Substantia nigra (tissue), 51 donors: ENCODE measurements at places on chromosomes 7 and 10.

- no peak for DNase-seq
Measured at GRCh38 chr10:89556600-89556999, 21.2 kb upstream of the SLC16A12 start.

DNA sequence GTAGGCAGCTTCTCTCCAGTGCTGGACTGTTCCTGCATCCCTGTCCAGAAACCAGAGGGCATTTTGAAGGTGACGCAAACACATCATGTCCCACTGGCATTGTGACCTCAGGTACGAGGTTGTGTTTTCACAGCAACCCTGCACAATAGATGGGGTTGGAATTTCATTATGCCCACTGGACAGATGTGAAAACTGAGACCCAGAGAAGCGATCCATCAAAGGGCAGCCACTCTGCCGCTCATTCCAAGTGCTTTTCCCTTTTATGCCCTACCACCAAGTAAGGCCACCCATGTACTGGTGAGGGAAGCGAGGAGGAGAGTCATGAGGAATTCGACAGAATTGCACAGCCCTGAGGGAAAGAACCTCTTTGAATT lies 63.3 kb downstream of the CALML3 start:
- no peak for DNase-seq

GRCh38 chr7:35331730-35332678 lies 78.1 kb upstream of the TBX20 start:
- DNase-seq: no peak

DNA sequence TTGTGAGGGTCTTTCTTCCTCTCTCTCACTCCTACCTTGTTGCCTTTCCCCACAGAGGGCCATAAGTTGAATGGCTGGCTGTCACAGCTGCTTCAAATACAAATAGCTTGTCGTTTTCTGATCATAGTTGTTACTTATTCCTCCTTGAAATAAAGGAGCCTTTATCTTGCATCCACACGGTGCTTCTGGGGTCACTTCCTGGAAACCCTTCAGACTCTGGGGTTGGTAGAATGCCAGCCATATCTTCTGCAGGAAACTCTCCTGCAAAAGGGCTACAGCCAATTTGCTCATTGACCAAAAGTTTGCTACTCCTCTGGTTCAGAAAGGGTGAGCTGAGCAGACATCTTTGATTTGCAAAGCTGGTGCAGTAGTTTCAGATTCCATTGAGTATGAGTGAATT lies 70.4 kb downstream of the FAM185A start:
- DNase-seq: no peak

DNA sequence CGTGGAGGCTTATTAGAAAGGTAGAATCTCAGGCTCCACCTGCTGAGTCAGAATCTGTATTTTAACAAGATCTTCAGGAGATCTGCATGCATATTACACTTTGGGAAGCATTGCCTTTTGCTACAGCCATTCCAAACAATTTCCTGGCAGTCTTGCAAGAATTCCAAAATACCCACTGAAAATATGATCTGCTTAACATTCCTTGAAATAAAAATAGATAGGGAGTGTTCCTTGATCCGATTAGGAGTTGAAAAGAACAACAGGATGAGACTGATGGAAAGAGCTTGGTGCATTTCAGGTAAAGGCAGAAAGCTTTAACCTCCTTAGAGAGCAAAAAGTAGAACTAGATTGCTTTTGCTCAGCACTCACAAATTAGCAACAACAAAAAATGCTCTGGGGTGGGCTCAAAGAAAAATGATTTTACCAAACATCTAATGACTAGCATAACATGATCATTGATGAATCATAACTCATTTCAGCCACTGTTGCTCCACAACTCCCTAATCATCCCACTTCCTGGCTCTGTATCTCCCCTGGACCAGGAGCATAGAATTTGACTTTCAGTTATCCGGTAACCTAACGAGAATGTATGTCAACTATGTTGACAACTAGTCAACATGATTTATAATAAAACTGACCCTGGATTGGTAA lies 115.2 kb downstream of the RNLS start:
- no peak for DNase-seq

DNA sequence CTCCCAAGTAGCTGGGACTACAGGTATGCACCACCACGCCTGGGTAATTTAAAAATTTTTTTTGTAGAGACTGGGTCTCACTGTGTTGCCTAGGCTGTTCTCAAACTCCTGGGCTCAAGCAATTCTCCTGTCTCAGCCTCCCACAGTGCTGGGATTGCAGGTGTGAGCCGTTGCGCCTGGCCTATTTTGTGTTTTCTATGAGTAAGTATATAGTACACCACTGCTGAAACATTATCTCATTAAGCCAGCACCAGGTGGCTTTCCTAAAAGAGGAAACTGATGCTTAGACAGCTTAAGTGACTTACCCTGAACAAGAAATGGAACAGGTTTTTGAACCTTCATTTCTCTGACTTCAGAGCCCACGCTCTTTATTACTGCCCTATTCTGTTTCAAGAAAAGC lies 7.8 kb upstream of the PTPN12 start:
- DNase-seq: no peak

DNA sequence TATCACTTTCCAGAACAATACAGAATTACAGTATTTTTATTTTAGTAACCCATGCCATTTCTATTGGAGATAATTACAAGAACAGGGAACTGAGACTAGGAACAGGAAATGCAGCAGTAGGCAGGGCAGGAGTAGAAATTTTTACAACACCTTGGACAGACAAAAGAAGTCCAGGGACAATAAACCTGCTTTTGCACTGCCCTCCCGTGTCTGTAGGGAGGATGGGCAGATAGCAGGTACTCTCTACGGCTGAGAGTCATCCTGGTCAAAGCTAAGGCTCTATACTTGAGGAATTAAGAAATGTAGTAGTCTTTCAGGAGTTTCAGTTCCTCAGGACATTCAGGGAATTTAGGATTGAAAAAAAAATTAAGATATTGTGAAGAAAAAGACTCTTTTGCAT lies 63.4 kb downstream of the VAX1 start:
- DNase-seq: no peak

DNA sequence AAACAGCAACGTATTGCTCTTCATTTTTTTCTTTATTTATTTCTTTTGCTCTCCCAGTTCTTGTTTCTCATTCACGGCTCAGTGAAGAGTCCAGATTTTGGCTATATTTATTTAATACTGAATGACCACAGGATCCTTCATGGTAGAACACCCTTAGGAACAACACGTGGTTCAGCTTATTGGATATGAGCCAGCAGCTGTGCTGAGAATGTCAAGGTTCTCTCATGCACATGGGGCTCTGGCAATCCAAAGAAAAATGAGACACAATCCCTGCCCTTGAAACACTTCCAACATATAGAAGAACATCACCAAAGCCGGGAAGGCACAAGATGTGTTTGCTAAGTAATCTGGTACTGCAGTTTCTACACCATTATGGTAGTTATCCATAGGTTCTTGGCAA lies 852.9 kb downstream of the SORCS1 start:
- DNase-seq: no peak

- DNase-seq: no peak
Measured at GRCh38 chr7:4613846-4614548, 68.1 kb upstream of the FOXK1 start.

GRCh38 chr10:86329093-86329710 lies 37.4 kb downstream of the GRID1 start:
- no peak for DNase-seq

DNA sequence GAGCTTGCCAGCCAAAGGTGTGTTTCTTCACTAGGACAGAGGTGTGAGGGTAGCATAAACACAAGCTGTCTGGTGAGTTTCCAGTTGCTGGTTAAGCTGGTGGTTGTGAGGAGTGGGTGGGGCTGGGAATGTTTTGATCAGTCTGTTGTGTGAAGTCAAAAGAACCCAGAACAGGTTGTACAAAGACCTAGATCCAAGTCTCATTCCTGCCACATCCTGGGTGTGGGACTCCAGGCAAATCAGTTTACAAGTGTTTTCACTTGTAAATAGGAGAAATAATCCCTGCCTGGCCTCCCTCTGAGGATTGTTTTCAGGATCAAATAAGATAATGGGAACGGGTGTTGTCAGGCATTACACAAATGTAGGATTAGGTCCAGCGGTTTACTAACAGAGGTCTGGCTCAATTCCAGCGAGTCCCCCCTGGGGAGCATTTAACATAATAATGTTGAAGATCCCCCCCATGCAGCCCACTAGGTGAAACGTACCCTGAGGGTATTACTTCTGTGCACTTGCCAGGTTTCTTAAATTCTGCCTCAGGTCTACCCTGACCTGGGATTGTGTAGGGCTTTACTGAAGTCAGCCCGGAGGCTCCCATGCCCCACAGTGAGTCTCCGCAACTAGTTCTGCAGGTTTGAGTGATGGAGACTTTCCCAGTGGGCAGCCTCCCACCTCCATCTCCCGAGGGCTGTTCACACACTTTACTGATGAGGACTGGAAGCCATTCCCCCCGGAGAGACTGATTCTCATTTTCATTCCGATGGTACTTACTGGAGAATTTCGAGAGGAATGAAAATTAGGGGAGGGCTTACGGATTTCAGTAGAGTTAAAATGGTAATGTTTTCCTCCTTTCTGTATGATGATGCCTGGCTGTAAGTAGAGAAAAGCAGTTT lies 2.7 kb upstream of the FRAT2 start:
- DNase-seq: no peak

DNA sequence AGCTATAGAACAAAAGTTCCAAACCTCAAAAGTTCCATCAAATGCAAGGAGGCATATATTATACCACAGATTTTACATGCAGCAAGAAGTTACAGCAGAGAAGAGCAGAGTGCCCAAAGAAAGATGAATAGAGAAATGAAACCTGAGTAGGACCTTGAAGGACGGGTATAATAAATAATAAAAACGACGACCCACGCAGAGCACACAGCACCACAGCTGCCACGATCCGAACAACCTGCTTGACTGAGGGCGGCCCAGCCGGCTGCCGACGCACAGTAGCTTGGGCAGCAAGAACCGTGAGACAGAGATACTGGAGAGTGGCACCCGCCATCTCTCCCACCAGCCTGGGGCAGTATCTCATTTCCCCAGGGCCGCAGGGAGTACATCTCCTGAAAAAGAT lies 79.0 kb downstream of the HIPK2 start:
- no peak for DNase-seq

GRCh38 chr10:58818900-58819299 lies 306.2 kb downstream of the BICC1 start:
- no peak for DNase-seq

DNA sequence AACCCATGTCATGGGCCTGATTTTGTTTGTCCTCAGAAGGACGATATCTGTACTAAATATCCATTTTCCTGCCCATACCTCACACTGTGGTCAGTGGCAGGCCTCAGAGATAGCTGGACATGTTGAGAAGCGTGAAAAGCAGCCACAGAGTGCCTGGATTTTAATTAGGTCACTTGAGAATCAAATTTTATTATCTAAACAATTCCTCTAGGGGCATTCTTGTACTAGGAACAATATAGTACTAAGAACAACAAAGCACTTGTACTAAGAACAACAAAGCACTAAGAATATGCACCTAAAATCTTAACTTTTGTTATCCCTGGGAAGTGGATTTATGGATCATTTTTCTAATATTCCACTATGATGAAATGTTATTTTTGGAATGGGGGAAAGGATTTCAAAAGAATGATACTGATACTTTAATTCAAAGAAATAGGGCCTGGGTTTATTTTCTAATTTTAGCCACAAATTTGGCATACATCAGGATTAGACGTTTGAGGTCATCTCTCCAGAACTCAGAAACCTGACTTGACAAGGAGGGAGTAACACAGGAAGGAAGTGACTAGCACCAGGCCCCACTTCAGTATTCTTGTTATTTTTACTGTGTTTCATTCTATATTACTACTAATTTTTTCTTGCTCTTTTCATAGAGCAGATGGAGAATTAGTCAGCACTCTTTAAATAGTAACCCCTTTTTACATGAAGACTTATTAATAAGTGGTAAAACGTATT lies 112.2 kb downstream of the EXOC4 start:
- no peak for DNase-seq

GRCh38 chr10:128572696-128573095 lies 446.5 kb upstream of the MKI67 start:
- no peak for DNase-seq

DNA sequence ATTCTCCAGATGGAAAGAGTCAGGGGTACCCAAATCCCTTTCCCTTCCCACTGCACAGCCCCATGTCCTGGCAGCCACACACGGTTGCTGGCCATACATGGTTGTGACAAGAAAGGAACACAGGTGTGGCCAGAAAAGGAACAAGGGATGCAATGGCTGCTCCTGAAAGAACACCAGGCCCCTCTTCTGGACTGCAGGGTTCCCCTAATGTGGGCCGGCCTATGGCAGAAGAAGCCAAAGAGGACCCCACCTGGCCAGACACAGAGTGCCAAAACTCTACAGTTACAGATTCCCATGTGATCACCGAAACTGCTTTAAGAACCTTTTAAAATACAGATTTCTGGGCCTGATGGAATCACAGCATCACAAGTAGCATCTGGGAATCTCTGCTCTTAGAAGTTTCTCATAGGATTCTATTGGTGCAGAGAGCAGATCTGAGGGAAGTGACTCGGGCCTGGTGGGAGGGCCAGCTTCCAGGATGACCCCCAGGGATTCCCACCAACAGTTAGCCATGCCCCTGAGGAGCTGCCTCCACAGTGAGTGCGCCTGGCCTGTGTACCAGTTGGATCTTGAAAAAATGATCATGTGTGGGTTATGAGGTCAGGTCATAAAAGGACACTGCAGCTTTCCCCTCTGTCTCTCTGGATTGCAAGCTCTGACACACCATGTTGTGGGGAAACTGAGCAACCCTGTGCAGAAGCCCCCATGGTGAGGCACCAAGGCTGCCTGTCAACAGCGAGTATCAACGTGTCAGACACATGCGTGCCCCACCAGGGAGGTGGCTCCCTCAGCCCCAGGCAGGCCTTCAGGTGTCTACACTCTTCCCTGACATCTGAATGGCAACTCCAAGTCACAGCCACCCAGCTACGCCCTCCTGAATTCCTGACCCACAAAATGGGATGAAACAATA lies 89.6 kb upstream of the LANCL2 start:
- DNase-seq: no peak

GRCh38 chr7:131007439-131008330 lies 273.7 kb upstream of the KLF14 start:
- DNase-seq: no peak

DNA sequence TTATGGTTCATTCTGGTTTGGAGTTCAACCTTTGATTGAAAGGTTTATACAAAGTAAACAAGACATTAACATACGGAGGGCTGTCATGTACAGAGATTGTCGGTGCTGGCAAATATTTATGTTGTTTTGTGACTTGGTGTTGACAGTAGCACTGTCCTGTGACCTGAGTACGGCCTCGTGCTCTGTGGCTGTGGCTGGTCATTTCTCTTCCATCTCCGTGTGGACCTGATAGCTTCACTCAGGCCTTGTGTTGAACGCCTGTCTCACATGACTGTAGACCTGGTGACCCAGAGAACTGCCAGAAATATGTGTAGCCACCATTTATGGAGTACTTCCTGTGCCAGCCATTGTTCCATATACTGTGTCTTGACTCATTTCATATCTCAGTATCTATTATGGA lies 311.6 kb downstream of the CCDC3 start:
- DNase-seq: no peak

DNA sequence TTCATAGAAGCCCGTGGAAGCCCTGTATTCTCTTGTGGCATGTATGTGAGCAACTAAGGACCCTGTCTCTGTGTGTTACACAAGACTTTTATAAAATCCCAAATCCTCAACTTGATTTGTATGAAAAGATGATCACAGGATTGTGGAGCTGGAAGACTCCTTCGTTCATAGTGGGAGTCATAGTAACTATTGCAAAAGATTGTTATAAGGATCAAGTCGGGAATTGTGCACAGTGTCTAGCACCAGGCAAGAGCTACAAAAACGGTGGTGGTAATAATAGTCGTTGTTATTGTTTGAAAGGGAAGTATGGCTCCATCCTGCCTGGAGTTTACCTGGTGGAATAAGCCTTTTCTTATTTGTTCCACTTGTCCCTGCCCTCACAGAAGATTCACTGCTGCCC lies 42.8 kb upstream of the MTURN start:
- DNase-seq: no peak

GRCh38 chr7:41153268-41153667 lies 549.6 kb downstream of the INHBA start:
- no peak for DNase-seq
